Activated naive CD8-positive, alpha-beta T cell treated with anti-CD3 and anti-CD28 coated beads, Interleukin-2, amount 10 ng/mL, durations not matched to agents 7 days and 5 days (primary cell): ENCODE measurements at places on chromosomes 6 and 20. TPM values are rescaled to one million over a fixed set of nuclear protein-coding genes. Genes with fewer than 3 reads are reported as not detected.

DNA sequence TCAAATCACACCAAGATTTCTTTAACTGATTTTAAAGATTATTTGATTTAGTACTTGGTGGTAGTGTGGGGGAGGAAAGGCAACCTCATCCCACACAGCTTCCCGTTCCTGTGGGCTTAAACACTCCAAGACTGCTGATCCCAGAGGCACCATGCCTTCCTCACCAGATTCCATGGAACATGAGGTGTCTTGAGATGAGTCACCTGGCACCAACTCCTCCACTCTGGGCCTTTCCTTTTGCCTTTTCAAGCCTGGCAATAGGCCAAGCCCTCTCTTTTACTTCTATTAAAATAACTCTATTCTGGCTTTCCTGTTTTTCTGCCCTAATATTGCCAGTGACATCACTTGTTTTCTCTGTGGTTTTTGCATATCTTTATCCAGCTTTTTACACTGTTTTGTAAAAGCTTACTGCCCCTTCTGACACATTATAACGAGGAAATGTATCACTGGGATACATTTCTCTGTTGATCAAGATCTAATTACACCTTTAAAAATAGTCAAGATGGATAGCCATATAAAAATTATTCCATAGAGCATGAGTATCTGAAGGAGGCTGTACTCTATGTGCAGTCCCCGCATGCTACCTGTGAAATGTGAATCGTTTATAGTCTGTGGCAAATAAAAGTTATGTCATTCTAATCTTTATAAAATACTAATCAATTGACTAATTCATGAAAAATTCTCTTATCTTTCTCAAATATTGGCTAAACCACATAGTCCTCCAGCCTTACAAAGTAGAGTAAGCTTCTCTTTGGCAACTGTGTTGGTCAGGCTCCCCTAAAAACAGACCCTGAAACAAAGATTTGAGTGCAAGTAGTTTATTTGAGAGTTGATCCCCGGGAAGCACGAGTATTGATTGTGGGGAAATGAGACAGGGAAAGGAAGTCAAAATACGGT lies 257.8 kb upstream of the KCNQ5 start:
- no peak overlapping the region for H3K27ac ChIP-seq
- peaks cover 3% of the 10 kb centered on the region for H3K27me3 ChIP-seq
- H3K4me1 ChIP-seq: no peaks in the 10 kb centered on the region
- no peak overlapping the region for H3K4me3 ChIP-seq
- no peak for DNase-seq

GRCh38 chr20:10805764-10806163 lies 132.0 kb upstream of the JAG1 start:
- no peaks in the 10 kb centered on the region for H3K4me1 ChIP-seq
- no peak overlapping the region for H3K27ac ChIP-seq
- no peak overlapping the region for H3K4me3 ChIP-seq
- H3K36me3 ChIP-seq: no peaks in the 10 kb centered on the region
- DNase-seq: no peak

GRCh38 chr6:136975089-136975715 lies 53.1 kb downstream of the SLC35D3 start:
- no peak overlapping the region for H3K27ac ChIP-seq
- no peak for DNase-seq
- H3K27me3 ChIP-seq: peaks cover 47% of the 10 kb centered on the region
- H3K4me3 ChIP-seq: no peak overlapping the region

GRCh38 chr6:149451376-149452036 lies 33.3 kb downstream of the ZC3H12D start:
- H3K27me3 ChIP-seq: peaks cover 1% of the 10 kb centered on the region
- H3K36me3 ChIP-seq: no peaks in the 10 kb centered on the region
- no peak overlapping the region for H3K27ac ChIP-seq
- no peak overlapping the region for H3K4me3 ChIP-seq
- DNase-seq: peak; percentile 26

DNA sequence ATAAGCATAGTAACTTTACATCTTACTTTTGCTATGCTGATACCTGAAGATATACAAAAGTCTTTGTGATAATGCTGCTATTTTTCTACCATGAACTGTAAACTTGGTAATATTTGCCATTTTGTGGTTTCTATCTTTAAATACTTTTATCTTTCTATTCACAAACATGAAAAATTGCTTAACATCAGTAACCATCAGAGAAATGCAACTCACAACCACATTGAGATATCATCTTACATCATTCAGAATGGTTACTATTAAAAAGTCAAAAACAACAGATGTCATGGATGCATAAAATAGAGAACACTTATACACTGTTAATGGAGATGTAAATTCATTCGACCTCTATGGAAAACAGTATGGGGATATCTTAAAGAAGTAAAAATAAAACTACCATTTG lies 112.0 kb downstream of the TRDN start:
- DNase-seq: no peak
- no peaks in the 10 kb centered on the region for H3K27me3 ChIP-seq
- no peak overlapping the region for H3K27ac ChIP-seq
- H3K4me1 ChIP-seq: no peaks in the 10 kb centered on the region

DNA sequence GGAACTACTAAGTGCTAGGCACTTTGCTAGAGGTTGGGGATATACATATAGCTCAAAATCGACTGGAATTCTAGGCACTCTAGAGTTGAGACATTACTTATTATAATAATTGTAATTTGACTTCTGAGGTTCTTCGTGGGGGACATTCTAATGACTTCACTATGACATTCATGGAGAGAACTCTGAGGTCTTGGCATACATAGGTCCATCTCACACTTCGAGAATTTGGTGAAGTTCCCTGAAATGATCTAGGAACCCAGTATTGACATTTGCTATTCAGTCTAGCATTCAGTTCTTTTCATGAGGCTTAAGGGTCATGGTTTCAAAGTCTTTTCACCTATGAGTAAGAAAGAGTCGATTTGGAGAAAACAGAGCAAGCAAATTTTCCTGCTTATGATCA lies 446.6 kb upstream of the JAG1 start:
- H3K36me3 ChIP-seq: no peaks in the 10 kb centered on the region
- H3K27ac ChIP-seq: no peak overlapping the region
- no peaks in the 10 kb centered on the region for H3K27me3 ChIP-seq
- no peak overlapping the region for H3K4me3 ChIP-seq

GRCh38 chr20:37922016-37922415 lies 19.1 kb downstream of the VSTM2L start:
- H3K4me1 ChIP-seq: peaks cover 9% of the 10 kb centered on the region
- DNase-seq: no peak
- no peaks in the 10 kb centered on the region for H3K36me3 ChIP-seq

- H3K4me1 ChIP-seq: no peaks in the 10 kb centered on the region
- no peaks in the 10 kb centered on the region for H3K27me3 ChIP-seq
- DNase-seq: no peak
- no peak overlapping the region for H3K4me3 ChIP-seq
- no peak overlapping the region for H3K27ac ChIP-seq
- no peaks in the 10 kb centered on the region for H3K36me3 ChIP-seq
Observed at GRCh38 chr6:164531736-164532135, 777.7 kb downstream of the C6orf118 start.

DNA sequence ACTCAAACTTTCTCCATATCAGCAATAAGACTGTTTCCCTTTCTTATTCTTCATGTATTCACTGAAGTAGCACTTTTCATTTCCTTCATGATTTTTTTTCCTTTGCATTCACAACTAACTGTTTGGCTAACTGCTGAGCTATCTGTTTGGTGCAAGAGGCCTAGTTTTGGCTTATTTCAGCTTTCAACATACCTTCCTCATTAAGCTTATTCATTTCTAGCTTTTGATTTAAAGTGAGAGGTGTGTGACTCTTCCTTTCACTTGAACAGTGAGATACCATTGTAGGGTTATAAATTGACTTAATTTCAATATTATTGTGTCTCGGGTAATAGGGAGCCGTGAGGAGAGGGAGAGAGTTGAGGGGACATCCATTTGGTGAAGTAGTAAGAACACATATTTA lies 262.0 kb upstream of the PREP start:
- H3K4me1 ChIP-seq: no peaks in the 10 kb centered on the region
- peaks cover 3% of the 10 kb centered on the region for H3K36me3 ChIP-seq
- no peak overlapping the region for H3K27ac ChIP-seq
- no peak overlapping the region for H3K4me3 ChIP-seq
- no peak for DNase-seq

DNA sequence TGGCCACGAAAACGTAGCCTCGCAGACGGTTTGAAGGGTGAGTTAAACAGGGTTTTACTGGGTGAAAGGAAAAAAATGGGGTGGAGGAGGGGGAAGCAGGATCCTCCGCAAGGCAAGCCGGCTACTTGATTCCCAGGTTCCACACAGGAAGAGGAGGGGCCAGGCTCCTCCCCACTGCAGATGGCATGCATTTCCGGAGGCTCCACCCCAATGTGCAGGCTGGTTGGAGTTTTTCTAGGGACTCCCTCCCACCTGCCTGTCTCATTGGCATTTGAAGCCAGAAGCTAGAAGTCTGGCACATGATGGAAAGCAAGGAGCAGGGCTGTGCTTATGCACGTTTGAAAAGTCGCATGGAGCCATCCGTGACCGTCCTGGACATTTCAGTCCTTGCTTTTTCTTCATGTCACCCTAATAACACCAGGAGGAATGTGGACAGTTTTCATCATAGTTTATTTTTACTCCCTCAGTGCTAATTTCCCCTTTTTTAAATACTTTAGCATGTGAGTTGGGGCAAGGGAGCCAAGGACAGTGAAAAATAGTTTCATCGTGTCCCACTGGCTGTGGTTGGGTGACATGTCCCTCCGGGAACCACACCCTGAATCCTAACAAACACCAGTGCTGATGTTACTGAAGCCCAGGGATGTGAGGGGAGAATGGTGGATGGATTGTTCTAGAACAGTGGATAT lies 100.1 kb upstream of the INSM1 start:
- no peak for DNase-seq
- no peaks in the 10 kb centered on the region for H3K27me3 ChIP-seq

Gene LKAAEAR1
- total RNA-seq: 0.57 TPM

DNA sequence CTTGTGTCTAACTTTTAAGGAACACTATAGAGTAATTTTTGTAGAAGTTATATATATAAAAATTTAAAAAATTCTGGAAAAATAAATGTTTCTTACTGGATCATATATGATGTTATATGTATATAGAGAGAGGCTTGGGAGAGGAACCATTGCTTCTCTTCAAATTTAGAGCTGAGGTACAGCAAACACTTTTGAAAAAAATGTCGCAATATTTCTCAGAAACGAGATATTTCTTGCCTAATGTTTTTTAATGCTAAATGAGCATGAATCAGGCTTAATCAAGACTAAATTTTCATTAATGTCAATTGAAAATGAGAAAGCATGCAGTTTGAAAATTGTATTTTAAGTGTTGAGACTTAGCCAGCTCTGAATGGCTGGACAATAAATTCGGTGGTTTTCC lies 2.6 kb downstream of the PKIB start:
- no peak overlapping the region for H3K4me3 ChIP-seq
- H3K27ac ChIP-seq: no peak overlapping the region
- H3K27me3 ChIP-seq: peaks cover 44% of the 10 kb centered on the region
- no peak for DNase-seq

DNA sequence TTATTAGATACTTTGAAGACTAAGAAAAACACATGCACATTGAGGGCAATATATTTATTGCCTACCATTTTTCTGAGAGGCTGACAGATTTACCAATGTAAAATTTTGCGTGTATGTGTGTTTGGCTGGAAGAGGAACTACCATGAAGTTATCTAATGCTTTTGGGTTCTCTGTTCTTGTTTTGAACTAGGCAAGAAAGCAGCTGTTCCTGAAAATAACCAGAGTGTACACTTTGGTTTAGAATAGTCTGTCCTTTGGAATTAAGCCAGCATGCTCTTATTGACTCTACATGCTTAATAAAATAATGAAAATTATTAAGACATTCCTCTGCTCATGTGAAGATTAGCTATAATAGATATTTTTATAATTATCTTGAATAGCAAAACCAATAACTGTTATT lies 129.2 kb downstream of the MYB start:
- no peaks in the 10 kb centered on the region for H3K4me1 ChIP-seq
- H3K27me3 ChIP-seq: no peaks in the 10 kb centered on the region
- no peak overlapping the region for H3K4me3 ChIP-seq
- no peak overlapping the region for H3K27ac ChIP-seq
- H3K36me3 ChIP-seq: peaks cover 7% of the 10 kb centered on the region
- no peak for DNase-seq

Gene CYP21A2
- total RNA-seq: 0.43 TPM

Gene WDR46
- total RNA-seq: 58.0 TPM

DNA sequence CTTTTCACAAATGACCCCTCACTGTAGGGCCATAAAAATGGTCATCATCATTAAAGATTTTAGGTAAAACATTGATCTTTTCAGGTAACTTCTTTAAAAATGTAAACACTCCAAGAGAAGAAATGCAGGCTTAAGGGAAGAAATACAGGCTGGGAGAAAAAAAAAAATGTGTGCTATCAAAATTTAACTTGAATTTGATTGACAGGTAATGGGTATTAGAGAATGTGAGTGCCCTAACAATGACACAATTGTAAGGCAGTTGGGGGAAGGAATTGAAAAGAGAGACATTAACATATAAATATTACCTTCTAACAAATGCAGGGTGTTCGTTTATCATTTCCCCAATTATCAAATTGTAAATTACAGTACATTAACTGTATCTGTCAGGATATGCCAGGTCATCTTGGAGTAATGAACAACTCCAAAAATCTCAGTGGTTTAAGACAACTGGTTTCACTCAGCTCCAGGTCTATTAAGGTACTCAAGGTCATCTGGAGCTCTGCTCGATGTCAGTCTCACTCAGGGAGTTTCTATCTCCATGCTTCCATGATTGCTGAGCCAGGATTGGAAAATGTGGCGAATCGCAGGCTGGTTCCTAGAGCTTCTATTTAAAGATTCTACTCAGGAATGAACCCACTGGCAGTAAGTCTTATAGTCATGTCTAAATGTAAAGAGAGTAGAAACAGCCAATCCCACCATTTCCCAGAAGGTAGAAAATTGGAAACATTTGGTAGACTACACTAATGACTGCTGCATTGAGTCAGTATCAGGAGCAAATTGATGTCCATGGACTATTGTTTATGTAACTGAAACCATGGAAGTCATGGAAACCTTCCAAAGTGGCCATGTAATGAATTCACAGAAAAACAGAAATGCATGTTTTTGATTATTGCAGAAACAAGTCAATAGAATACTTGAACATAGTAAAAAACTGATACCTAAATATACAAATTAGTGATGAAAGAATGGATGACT lies 55.6 kb downstream of the FRK start:
- DNase-seq: no peak
- no peak overlapping the region for H3K27ac ChIP-seq
- no peak overlapping the region for H3K4me3 ChIP-seq
- H3K36me3 ChIP-seq: no peaks in the 10 kb centered on the region
- H3K27me3 ChIP-seq: no peaks in the 10 kb centered on the region
